ENCODE measurements at places on chromosomes 4 and X.
A peak's percentile ranks its signal among the peaks of the same experiment; 100 is the strongest.

- no peak for DNase-seq
These were observed 1.6 kb upstream of the SFRP2 start for GRCh38 chr4:153790500-153790865.

DNA sequence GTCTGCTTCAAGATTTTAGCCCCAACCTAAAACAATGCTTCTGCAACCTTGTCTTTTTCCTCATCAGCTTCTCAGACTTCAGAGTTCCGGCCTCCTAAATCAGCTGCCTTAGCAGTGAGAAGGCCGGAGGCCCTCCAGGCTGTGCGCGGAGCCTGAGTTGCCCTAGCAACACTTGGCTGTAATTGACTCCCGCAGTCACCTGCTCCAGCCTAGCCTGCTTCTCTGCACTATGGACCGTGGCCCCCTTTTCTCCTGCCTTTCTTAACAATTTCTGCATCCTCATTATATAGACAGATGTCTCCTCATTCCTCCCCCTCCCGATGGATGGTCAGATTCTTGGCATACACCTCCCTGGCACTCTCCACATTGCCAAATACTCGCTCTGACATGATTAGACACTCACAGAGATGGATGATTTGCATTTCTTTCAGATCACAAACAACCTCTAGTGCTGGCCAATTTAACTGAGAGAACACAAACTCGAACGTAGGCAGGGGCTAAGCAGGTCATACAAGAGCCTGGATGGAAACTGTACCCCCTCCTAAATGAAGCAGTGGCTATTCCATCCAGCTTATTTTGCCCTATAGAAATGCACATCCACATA, 9.5 kb upstream of the HUWE1 start:
- DNase-seq = no peak

- DNase-seq = no peak
These were observed 19.0 kb downstream of the ATP8A1 start for GRCh38 chr4:42637867-42638266.

GRCh38 chrX:107678957-107679740, 50.8 kb downstream of the PRPS1 start:
- peak; percentile 2 for DNase-seq

DNA sequence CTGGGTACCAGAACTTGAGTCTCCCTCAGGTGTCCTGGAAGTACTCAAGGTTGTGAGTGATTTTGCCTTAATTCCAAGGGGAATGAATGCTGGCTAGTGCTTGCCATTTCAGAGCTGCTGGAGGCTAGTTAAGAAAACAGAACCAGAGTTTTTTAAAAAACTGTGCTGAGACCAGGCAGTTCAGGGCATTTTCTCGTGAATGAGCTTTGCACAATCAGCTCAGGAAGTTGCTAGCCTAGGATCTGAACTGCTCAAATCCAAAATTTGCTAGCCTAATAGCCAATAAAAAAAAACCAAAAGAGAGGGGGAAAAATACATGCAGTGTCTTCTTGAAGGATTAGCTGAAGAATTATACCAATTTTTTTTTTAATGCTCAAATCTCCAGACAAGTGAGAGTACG, 292.7 kb downstream of the FBXW7 start:
- DNase-seq = no peak

- no peak for DNase-seq
These were observed 6.0 kb downstream of the SMAD1 start for GRCh38 chr4:145487631-145488030.

GRCh38 chrX:20427173-20427770, 160.6 kb upstream of the RPS6KA3 start:
- no peak for DNase-seq

- DNase-seq = no peak
These were observed 110.5 kb downstream of the APOOL start for GRCh38 chrX:85114171-85114570.

DNA sequence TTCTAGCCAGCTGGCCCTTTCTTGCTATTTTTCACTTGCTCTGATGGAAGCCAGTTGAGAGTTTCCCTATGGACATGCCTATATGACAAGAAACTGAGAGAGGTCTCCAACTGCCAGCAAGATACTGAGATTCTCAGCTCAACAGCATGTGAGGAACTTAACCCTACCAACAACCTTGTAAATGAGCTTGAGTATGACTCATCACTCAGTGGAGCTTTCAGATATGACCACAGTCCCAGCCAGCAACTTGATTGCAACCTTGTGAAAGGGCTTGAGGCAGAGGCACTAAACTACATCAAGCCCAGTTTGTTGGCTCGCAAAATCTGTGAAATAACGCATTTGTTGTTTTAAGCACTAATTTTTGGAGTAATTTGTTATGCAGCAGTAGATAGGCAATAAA, 175.8 kb downstream of the COMMD8 start:
- DNase-seq = peak; percentile 29

- peak; percentile 44 for DNase-seq
These were observed 107.8 kb downstream of the NHSL2 start for GRCh38 chrX:72018277-72019112.

DNA sequence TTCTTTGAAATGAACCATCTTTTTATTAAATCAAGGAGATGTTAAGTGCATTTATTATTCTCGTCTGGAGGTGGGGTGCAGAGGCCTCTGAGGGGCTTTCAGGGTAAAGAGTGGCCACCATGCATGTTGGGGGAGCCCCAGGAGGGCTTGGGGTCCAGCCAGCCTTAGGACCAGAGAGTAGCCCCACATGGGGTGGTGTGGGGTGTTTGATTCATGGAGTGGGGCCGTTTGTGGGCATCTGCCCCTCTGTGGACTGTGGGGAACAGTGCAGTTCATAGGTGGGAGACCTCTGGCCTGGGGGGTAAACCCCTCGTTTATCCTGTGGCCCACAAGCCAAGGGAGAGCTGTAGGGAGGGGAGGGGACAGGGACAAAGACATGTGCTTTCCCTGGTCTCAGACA, 26.9 kb downstream of the HTRA3 start:
- no peak for DNase-seq

DNA sequence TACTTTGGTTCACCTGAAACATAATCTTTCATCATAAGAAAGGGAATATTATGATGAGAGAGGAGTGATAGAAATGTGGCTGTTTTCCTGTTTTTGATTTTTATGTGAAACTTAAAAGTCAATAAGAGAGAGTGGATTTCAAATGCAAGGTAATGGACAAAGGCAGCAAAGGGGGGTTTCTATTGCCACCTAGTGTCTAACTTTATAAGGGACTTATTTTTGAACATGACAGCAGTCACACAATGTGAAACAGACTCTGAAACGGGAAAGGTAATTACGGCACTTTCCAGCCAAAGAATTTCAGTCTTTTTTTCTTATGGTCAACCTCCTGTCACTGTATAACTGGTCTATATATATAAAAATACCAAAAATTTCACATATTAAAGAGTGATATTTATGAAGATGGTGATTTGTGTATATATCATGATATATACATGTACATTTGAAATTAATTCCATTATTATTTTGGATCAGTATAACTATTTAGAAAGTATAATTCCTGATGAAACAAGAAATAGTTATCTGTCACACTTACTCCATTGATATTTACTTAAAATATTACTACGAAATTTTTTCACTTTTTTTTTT, 127.1 kb downstream of the FBXO8 start:
- DNase-seq = peak; percentile 33

GRCh38 chr4:178599521-178599920, 1157.3 kb upstream of the AGA start:
- no peak for DNase-seq

DNA sequence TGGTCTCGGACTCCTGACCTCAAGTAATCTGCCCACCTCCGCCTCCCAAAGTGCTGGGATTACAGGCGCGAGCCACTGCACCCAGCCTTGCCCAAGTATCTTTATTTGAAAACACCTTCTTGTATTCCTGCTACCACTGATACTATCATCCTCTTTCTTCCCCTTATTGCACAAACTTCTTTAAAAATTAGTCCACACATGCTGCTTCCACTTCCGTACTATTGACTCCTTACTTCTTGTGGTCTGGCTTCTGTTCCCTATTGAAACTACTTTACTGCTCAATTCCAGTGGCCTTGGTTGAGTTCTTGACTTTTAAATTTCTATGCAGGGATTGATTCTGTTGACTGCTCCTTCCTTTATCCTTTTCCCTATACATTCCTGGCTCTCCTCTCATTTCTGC, 38.8 kb downstream of the MTM1 start:
- no peak for DNase-seq

GRCh38 chr4:23855912-23856605, 33.8 kb downstream of the PPARGC1A start:
- DNase-seq = no peak

- no peak for DNase-seq
These were observed 36.7 kb upstream of the EDA2R start for GRCh38 chrX:66675541-66675940.

- DNase-seq = peak; percentile 40
These were observed 48.4 kb upstream of the SLC7A3 start for GRCh38 chrX:70979136-70979762.

- no peak for DNase-seq
These were observed 225.2 kb upstream of the PPP1R2C start for GRCh38 chrX:43003204-43003565.

DNA sequence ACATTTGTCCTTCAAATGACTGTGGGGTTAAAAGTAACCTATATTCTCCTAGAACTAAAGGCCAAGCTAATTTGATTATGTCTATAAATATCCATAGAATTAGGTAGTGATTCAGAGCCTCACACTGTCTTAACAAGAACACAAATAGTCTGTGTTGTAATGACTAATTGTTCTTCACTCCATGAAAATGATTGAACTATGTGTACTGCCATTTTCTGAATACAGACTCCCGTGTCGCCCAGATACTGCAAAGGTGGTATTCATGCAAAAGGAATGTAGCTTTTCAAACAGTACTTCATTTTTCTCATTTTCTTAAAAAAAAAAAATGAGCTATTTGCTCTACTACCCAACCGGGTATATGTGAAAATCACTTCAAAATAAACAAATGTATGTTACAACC, 11.3 kb upstream of the PHKA2 start:
- no peak for DNase-seq

DNA sequence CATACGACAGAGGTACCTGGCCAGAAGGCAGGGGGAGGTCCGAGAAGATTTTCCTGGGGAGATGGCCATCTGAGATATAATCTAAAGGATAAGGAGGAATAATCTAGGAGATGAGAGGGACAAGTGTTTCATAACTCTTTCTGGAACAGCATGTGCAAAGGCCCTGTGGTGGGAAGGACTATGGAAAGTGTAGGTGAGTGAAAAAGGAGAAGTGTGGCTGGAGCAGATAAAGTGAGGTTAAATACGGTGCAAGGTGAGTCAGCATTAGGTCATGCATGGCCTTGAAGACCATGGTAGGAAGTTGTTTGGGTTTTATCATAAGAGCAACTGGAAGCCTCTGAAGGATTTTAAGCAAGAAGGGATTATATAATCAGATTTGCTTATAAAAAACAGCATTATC, 34.6 kb upstream of the MTM1 start:
- DNase-seq = no peak

- DNase-seq = no peak
These were observed 37.7 kb upstream of the MTNR1A start for GRCh38 chr4:186592966-186593586.

DNA sequence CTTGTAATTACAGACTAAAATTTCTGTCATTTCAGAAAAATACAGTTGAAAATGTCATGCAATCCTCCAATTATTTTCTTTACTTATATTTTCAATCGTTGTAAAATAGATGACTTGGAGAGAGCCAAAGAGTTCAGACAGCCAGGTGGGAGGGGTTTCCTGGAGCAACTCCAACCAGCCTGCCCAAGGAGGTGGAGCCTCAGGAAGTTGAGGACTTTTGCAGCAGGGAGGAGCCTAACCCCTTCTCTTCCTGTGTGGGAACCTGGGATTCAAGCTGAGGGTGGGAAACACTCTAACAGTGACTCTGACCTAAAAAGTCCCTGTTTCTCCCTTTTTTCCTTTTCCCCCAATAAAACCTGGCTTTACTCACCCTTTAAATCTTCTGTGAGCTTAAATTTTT, 72.2 kb upstream of the GABRG1 start:
- no peak for DNase-seq

DNA sequence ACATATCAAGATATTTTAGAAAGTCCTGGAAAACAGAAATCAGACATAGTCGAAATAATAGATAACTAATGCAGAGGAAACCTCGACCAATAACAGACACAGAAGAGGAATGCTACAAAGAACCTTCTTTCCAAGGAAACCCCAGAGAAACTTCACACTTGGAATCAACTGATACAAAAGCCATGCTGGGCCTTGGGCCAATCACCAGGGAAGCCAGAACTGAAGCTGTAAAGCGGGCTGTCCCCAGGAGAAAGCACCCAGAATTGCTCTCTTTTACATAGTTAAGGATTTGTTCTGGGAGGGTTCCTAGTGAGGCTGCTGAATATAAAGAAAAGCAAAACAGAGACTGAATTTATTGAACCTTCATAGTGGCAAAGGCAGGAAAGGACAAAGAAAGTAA, 100.5 kb downstream of the PRDM5 start:
- DNase-seq = no peak

DNA sequence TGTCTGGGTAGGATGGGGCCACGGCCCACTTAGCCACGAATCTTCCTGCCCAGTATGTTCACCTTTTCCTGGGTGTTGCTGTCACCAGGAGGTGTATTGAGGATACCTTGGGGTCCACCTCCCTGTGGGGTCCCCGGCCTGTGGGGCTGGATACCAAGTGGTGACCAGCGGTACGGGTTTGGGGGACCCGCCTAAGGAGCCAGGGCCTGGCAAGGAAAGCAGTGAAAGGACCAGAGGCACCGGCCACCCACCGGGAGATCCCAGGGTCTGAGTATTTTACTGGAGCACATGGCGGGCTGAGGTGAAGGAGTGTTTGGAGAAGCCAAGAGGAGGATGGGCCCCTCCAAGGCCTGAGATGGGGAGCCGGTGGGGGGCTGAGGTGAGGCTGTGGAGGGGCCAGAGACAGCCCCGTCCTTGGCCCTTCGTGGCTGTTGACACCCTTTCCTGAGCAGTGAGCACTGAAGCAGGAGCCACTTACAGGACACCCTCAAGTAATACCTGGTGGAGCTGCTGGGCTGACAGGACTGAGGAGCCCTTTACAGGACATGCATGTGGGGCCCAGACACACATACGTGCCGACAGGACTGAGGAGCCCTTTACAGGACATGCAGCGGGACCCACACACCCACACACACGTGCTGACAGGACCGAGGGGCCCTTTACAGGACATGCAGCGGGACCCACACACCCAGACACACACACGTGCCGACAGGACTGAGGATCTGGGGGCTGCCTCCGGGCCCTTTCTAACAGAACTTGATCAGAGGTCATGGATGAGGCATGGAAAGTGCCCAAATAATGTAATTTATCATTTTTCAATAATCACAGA, 38.4 kb downstream of the TMEM271 start:
- DNase-seq = no peak

GRCh38 chr4:76723924-76724323, 174.0 kb downstream of the SOWAHB start:
- DNase-seq = no peak

GRCh38 chr4:14095831-14096230, 468.3 kb upstream of the BOD1L1 start:
- no peak for DNase-seq

DNA sequence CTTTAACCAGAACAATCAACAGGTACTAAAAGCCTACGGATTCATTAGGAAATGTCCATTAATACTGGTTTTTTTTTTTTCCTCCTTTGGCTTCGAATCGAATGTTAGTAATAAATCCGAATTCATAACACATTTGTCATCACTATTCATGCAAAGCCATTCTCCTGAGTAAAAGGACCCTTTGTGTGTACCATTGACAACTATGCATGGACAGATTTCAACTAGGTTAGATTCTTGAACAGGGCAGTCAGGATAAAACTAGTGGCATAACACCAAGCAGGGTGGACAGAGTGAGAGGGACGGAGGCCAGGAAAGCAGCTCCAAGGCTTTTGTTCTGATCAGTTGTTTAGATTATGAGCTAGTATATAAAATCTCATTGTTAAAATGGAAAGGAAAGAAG, 1722.0 kb upstream of the TENM3 start:
- no peak for DNase-seq

GRCh38 chr4:63795301-63795700, 613.9 kb downstream of the TECRL start:
- DNase-seq = no peak

Data from amniotic stem cell (primary cell).